ENCODE measurements at places on chromosomes 1 and 21.

DNA sequence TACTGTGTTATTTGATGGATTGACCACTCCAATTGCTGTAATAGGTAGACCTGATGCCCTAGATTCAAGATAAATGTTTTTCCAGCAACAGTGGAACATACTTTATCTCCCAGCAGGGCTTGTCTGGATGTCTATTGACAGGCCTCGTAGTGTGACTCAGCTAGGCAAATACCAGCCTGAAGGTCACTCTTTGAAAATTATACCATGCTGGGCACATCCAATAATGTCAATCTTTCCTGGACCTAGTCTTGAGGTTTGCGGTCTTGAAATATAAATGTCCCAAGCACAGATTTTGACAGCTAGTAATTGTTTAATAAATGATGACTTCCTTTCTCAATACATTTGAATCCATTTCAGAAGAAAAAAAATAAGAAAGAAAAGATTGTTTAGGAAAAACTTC, 1138.0 kb upstream of the TMPRSS15 start:
- DNase-seq = no peak

DNA sequence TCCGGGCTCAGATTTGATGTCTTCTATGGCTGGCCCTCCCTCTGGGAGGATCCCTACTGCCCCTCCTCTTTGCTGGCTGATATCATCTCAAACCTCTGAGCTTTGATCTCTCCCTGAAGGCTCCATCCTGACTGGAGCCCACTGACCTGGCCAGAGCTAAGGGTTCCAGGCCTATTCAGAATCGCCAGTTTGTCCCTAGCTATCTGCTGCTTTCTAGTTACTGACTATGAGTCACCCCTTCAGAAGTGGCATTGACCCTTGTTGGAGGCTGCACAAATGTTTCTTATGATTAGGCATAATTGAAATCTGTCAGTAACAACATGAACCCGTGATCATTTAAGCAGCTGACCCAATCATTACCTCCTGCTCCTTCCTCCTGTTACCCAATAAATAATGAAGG, 87.1 kb downstream of the ABCA4 start:
- DNase-seq = no peak

- DNase-seq = no peak
Observed at GRCh38 chr1:235893840-235894239, 27.1 kb upstream of the LYST start.

GRCh38 chr1:192506741-192507155, 68.8 kb upstream of the RGS1 start:
- DNase-seq = peak; percentile 58

- no peak for DNase-seq
Observed at GRCh38 chr1:46343351-46343695, 2.7 kb downstream of the NSUN4 start.

GRCh38 chr1:9357958-9358357, 65.3 kb downstream of the SPSB1 start:
- DNase-seq = no peak

- DNase-seq = no peak
Observed at GRCh38 chr1:112297536-112297935, 98.5 kb upstream of the CTTNBP2NL start.

GRCh38 chr1:118974661-118975060, 13.5 kb downstream of the TBX15 start:
- DNase-seq = no peak

DNA sequence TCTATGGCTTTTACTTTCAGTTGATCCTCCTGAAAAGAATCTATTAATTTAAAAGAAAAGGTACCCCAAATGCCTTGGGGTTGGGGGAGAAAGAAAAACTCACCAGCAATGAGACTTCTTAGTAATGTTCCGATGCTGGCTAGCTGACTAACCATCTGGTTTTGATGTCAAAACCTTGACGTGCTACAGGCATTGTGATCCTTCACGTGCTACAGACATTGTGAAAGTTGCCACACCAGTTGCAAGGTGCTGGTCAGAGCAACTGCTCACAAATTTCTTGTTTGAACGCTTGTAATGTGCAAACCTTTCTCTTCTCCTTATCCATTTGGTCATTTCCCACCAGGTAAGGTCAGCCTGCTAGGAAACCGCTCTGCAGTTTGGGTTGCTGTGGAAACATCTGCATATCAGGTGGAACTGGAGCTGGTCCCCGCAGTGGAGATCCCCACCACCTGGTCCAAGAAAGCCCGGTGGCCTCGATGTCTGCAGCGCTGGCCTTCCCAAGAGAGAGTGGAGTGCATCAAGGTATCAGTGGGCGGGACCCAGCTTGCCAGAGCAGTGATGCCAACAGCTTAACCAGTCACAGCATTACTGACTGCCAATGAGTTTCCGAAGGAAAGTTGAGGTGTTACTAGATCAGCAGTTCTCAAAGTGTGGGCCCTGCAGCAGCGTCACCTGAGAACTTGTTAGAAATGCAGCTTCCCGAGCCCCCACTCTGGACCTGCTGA, 16.1 kb downstream of the MAB21L3 start:
- DNase-seq = no peak

DNA sequence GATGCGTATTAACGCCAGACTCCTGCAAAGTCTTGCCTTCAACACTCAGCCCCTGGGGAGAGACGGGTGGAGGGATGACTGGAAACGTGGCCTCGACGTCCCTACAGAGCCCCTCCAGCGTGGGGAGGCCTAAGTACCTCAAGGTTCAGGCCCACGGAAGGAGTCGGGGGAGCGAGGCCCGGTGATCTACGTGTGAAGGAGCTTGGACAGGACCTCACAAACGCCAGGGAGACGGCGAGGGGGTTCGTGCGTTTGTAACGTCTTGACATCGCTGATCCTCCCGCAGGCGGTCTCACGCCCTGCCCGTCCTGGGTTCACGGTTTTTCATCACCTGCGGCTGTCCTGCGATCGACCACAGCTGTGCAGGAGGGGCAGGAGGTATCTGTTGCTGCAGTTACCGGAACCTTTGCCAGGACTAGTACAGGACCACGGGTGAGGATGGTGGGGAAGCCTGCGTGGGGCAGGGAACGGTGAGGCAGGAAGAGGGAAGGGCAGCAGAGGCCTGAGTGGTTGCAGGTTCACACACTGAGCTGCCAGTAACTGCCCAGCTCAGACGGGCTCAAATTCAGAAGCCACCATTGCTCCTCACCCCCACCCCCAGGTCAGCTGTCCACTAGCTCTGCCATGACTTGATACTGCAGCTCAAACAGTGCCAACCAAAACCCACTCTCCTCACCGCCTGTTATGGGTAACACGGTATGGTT, 889 bp upstream of the CCNL2 start:
- no peak for DNase-seq

DNA sequence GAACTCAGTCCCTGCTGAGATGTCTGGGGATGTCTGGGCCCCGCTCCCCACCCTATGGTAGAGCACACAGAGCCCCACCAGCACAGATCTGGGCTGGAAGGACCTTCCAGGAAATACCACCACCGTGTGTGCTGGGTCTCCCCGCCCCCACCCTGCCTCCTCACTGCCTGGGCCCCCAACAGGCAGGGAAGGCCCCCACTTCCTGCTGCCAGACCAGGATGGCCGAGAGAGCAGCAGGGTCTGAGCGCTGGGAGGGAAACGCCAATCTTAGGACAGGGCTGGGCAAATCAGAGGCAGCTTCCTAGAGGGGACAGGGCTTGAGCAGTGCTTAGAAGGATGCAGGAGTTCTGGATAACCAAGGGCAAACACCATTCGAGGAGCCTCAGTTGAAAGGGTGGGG, 11.9 kb downstream of the ADGRB2 start:
- no peak for DNase-seq

- peak; percentile 3 for DNase-seq
Observed at GRCh38 chr1:169601096-169601881, 15.0 kb upstream of the F5 start.

DNA sequence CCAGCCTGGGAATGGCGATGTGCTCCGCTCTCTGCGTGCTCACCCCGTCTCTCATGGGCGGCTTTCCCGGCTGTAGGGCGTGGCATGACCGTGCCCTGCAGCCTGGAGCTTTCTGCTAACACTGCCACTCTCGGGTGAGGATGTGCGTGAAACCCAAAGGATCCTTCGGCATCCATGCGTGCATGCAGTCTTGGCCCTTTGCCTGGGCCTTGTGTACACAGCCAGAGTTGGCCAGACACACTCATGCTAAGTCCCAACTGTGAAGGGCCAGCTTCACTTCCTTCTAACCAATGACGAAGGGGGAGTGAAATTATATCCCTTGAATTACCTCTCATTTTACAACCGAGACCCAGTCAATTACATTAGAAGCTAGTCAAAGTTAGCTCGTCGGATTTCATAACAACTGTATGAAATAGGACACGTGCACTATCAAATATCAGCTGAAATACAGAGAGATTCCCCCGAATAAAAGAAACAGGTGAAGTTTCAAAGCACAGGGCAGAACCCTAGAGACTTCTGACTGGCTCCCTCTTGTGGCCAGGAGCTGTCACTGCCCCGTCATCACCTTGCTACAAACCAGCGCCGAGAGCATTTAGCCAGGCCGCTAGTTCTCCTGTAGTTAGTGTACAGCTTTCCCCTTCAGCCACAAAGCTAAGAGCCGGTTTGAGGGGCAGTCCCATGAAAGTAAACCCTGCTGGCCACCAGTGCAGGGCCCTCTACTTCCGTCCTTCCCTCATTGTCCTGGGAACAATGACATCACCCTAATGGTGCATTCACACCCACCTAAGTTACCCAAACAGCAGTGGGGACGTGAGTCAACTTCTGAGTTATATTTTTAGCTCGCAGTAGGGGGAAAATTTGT, 63.4 kb upstream of the COA6 start:
- peak; percentile 39 for DNase-seq

GRCh38 chr1:152109998-152110294, 5.3 kb downstream of the TCHH start:
- DNase-seq = peak; percentile 1

DNA sequence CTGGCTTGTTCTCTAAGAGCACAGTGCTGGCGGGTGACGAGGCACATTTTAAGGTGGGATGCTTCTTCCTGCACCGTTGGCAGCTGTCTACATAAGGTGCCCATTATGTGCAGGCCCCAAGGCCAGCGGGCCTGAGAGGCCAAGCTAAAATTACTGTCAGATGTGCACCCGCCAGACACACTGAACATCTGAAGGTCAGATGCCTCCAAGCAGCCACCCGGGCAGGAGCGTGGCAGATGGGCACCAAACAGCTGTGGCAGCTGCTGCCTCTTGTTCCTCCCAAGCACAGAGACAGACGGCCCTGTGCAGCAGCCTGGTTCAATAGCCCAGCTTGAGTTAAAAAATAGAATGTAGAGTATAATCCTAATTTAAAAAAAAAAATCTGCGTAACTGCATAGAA, 211.9 kb upstream of the EDN2 start:
- DNase-seq = no peak

DNA sequence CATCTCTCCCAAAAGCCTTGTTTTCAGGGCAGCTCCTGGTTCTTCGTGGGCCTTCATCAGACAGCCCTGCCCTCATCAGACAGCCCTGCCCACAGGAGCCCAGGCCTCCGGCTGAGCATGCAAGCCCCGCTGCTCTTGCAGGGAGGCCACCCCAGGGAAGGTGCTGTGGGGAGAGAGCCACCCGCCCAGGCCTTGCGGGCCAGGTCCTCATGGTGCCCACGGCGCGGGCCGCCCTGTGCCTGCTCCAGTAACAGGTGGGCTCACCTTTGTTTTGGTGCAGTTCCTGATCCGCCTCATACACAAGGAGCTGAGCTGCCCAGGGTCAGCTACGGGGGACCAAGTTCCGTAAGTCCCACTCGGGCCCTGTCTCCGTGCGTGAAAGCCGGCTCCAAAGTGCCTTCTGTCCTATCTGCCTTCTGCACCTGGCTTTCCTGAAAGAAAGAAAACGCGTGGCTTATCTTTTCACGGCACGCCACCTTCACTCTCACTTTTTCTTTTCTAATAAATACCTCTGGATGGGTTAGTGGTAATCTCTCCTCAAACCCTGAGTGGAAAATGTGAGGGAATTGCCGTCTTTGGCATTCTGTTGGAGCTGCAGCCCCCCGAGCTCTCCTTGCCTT, 65.9 kb downstream of the SLC37A1 start:
- DNase-seq = no peak

DNA sequence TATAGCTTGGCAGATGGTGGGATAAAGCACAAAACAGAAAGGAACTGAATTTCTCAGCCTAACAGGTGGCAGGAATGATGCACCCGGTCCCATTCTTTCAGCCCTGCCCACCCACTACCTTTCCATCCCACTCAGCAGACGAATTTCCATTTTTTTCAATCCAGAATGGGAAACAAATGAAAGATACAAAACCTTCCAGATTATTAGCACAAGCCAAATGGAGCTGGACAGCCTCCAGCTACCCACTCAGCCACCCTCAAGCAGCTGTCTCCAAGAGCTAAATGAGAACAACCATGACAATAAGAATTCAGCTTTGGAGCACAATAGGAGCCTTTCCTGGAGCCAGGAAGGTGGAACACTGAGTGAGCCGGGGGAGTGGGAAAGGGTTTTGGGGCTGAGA, 96.3 kb upstream of the ST6GALNAC5 start:
- DNase-seq = no peak

- DNase-seq = no peak
Observed at GRCh38 chr1:75258351-75258750, 124.2 kb downstream of the LHX8 start.

GRCh38 chr1:94418664-94419655, 771 bp downstream of the ABCD3 start:
- DNase-seq = peak; percentile 32

GRCh38 chr21:45471525-45472221, 66.7 kb downstream of the COL18A1 start:
- peak; percentile 51 for DNase-seq

DNA sequence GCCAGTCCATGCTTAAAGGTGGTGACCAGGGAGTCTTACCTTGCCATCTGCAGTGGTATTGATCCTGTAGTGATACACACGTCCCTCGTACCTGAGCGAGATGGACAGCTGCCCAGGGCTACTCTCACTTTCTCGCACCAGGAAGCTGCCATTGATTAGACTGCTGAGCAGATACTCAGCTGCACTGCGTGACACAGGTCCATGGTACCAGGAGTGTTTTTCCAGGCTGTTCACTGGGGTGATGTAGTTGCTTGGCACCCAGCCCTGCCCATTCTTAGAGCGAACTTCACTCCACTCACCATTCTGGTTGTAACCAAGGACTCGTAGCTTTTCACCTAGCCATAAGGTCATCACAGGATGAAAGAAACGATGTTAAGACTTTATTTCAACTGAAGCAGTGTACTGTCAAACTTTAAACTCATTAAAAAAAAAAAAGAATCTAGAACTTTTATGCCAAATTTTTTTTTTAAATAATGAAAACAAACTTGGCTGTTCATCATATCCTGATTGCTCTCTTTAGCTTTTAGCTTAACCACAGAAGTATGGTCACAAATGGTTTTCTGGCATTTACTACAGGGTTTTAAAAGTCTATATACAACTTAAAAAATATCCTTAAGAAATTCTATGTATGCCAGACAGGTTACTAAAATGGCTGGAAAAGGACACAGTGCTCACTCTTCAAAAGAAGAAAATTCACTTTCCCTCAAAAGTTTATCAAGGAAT, 44.6 kb downstream of the TOR3A start:
- no peak for DNase-seq

- peak; percentile 66 for DNase-seq
Observed at GRCh38 chr1:111769517-111770146, 13.9 kb downstream of the DDX20 start.

Data from fibroblast of skin of abdomen (primary cell).